ENCODE measurements at places on chromosomes 4 and X.

DNA sequence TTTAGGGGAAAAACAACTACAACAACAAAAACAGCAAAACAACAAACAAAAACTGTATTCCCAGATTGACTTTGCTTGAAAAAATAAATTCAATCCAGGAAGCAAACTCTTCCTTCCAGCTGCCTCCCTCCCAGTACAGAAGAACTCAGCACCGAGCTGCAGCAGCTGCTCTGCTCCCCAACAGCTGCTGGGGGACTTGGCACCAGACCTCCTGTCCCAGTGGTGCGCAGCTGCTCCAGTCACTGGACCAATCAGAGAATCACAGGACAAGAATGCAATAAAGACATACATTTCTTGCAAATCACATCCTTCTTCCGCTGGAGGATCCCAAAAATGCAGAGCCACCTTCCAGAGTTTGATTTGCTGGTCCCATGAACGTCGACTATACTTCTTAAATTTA, 11.8 kb upstream of the FAM53A start:
- no peak for DNase-seq

GRCh38 chr4:16297003-16297402, 70.7 kb upstream of the TAPT1 start:
- no peak for DNase-seq

- DNase-seq: no peak
Measured at GRCh38 chr4:37066159-37066558, 178.4 kb upstream of the NWD2 start.

DNA sequence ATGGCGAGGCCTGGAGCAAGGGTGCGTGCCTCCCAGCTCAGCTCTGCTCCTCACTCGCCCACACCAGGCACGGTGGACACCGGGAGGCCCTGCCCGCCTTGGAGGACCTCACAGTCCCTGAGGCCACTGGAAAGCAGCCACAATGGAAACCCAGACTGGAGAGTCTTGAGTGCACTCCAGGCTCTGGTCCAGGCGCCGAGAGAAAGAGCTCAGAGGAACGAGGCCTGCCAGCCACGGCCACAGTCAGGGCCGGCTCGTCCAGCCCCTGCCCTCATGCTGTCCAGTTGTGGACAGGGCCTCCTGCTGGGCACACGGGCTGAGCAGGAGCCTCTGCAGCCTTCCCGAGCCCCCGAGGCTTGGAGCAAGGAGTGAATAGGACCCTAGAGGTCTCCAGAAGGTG, 53.3 kb upstream of the GRPEL1 start:
- no peak for DNase-seq

DNA sequence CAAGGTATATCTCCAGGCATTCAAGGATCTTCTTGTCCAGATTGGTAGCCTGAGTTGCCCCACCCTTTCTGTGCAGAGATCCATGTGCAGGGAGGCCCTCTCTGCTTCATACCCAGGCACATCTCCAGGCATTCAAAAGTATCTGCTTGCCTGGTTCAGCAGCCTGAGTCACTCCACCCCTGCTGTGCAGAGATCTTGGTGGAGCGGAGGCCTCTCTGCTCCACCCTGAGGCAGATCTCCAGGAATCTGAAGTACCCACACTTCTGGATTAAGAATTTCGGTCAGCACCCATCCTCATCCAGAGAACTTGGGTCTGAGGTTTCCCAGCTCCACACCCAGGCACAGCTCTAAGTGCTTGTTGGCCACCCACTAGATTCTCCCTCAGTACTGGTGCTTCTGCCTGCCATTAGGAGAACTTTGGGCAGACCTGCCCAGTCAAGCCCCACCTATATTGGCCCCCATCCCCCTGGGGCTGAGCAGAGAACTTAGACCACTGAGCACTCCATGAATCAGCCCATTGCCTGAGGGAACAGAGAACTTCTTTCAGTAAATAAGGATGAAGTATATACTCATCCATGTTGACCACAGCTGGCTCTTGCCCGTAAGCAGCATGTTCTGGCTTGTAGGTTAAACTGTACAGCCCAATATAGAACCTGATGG, 199.5 kb upstream of the ZCCHC13 start:
- no peak for DNase-seq

GRCh38 chr4:158613046-158613445, 58.6 kb downstream of the C4orf46 start:
- no peak for DNase-seq

GRCh38 chr4:26530099-26530498, 39.8 kb upstream of the CCKAR start:
- no peak for DNase-seq

DNA sequence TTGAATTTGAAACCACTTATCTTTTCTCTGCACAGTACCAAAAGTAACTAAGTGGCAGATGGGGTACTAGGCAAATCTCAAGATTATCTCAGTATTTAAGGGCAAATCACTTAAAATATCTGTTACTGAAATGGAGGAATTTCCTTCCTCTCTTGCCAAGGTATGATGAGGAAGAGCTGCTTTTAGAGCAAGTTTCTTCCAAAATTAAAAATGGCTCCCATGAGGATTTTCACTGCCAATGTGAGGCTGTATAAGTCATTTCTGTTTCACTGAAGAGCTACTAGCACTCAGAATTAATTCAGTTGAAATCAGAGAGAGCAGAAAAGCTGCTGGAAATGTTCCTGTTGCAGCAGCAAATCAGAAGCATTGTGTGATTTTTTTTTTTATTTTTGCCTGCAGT, 43.4 kb downstream of the GABRB1 start:
- no peak for DNase-seq

DNA sequence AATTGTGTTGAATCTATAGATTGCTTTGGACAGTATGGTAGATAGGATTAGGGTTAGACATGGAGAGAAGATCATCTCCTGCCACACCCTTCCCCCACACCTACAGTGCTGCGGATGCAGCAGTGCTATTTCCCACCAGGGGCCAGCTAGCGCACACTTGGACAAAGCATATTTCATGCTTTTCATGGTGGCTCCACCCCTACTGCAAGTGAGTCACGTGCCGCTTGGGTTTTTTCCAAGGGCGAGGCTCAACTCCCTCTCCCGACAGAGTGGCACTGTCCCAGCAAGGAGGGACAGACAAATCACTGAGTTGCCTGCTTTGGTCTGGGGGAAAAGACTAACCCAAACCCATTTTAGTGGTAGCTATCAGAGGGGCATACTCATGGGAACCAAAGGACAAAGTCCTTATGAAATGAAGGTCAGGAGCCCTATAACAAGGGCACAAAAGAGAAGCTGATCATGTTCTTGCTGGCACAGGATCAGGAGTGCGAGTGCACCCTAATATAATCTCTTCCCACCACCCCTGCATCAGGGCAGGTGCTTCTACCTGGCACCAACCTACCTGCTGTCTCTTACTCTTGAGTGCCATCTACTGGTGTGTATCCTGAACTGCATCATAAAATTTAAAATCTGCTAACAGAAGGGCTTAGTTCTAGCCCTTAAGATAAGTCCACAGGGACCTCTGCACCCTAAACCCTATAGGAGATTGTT, 55.1 kb upstream of the PGAM4 start:
- DNase-seq: no peak

DNA sequence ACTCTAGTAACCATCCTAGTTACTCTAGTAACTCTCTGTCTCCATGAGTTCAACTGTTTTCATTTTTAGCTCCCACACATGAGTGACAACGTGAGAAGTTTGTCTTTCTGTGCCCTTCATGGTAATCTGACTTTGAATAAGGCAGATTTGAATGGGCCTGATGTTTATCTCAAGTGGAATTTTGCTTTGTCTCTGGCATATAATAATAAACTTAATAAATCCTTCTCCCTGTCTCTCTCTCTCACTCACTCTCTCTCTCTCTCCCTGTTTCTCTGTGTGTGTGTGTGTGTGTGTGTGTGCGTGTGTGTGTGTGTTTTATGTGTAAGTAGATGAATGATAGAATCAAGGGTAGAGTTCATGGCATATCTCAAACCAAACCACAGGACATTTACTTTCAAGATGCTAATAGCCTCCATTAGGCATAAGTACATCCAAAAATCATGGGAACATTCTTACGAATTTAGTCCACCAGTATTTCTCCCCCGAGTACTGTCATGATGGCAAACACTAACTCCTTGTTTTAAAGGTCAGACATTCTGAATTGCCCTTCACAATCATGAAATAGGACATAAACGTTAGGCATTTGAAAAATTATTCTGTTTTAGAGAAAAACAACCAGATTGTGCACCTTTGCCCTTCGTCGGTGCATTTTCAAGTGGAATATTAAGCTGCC, 193.1 kb downstream of the SPATA18 start:
- DNase-seq: no peak

GRCh38 chr4:173367285-173367684, 3.5 kb upstream of the SAP30 start:
- DNase-seq: no peak

- no peak for DNase-seq
Measured at GRCh38 chr4:175412161-175412560, 399.9 kb downstream of the GPM6A start.

DNA sequence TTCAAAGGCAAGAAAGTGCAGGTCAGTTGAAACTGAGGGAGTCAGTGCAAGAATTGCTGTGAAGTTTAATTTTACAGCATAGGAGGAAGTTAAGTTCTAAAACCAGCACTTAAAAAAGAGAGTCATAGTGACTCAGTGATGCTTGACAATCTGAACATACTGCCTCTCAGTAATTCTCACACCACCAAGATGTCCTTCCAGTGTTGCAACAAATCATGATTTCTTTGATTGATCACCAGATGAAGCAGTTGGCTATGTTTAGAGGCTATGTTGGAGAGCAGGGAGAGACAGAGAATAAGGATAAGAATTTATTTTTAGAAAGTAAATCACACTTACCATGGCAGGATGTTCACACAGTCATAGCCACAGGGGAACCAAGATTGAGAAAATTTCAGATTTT, 13.2 kb downstream of the TRIM2 start:
- DNase-seq: no peak

Measured in hippocampal formation (tissue), 2 donors.